ENCODE measurements at places on chromosomes 4 and X.

DNA sequence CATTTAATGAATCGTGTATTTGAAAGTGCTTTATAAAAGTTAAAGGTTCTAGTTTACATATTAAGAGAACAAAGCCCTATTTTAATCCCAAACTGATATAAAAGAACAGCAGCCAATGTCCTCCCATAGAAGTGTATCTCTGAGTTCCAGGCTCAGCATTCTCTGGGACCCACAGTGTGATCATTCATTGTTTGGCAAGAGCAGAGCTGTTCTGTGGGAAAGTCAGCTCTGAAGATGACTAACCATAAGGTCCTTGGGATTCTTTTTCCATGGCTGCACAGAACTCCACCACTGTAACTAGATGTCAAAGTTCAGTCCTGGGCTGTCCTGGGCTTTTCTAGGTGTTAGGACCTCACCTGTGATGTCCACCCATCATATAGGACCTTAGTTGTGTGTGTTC lies 157.0 kb upstream of the TLL1 start:
- DNase-seq, result no peak

DNA sequence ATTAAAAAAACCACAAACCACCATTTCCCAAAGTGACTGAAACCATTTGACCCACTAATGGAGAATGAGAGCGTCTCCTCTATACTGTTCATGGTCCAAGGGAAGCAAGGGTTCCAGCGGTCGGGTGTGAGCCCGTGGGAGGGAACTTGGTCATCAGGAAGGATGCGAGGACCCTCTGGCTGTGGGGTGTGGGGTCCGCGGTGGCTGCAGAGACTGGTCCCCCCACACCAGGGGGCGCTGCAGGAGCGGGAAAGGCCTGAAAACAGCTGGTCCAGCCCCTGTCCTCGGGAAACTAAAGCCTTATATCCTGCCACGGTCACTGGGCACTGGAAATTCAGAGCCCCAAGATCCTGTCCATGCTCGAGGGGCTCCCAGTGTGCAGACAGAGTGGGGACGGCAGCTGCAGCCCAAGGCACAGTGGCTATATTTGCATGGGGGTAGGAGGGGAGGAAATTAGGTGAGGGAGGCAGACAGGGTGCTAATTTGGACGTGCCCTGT lies 4.3 kb downstream of the BLOC1S4 start:
- DNase-seq, result peak; percentile 72

GRCh38 chrX:108270739-108271396 lies 167.4 kb downstream of the COL4A6 start:
- DNase-seq, result no peak

GRCh38 chr4:76276813-76277212 lies 25.3 kb downstream of the FAM47E start:
- DNase-seq, result no peak

DNA sequence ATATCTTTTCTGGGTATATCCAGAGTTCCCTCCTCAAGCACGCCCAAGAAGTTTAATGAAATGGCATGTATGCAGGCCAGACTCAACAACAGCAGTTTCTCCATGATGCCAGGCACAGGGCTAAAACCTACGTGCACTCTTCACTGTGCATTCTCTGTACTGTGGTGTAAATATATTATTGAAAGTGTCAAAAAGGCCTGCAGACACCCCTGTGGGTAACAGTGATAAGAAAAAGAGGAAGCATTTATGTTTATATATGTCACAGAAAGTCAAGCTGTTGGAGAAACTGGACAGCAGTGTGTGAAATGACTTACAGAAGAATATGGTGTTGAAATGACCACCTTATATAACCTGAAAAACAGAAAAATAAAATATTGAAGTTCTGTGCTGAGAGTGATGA lies 29.6 kb upstream of the DCAF8L1 start:
- no peak for DNase-seq

DNA sequence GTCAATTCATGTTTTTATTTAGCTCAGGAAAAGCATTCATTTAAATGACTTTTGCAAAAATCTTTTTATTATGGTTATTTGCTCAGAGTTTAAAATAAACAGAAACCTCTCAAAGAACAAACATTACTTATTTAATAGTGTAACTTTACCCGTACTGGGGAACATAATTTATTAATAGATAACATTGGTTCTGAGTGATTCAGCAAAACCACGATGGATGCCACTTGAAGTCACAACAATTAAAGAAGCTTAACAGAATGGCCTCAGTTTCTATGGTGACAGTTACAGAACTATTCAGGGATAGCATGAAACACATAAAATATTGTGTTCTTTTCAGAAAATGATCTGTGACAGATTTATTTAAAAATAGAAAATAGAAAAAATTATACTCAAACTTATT lies 368.7 kb downstream of the CCSER1 start:
- no peak for DNase-seq

- peak; percentile 33 for DNase-seq
These were observed 13.1 kb downstream of the TCEAL7 start for GRCh38 chrX:103343105-103343504.
